ENCODE measurements at places on chromosomes 11 and 22.

DNA sequence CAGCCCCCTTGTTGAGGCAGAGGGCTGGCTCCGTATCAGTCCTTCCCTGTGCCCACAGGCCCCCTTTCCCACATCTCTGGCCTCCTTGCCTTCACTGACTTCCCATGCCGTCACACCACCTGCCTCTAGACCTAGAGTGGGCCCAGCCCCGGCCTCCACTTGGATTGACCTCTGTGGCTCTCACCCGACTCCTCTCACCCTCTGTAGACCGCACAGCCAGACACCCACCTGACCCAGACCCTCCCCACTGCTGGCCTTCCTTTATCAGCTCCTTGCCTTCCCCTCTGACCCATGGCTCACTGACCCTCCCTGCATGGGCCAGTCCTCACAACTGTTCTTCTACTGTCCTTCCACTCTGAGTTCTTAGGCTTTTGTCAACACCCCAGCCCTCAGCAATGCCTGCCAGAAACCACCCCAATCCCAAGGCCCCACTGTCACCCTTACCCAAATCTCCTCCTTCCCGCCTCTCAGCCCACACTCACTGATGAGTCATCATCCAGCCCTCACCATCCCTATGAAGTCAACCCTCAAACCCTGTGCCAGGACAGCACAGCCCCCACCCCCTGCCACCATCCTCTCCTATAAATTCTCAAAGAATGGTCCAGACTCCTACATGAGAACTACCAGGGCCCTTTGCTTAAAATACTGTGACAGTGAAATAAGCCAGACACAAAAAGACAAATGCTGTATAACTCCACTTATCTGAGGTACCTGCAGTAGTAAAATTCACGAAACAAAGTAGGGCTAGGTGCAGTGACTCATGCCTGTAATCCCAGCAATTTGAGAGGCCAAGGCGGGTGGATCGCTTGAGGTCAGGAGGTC is 53.4 kb downstream of the SCGB1A1 start:
- no peak for DNase-seq

DNA sequence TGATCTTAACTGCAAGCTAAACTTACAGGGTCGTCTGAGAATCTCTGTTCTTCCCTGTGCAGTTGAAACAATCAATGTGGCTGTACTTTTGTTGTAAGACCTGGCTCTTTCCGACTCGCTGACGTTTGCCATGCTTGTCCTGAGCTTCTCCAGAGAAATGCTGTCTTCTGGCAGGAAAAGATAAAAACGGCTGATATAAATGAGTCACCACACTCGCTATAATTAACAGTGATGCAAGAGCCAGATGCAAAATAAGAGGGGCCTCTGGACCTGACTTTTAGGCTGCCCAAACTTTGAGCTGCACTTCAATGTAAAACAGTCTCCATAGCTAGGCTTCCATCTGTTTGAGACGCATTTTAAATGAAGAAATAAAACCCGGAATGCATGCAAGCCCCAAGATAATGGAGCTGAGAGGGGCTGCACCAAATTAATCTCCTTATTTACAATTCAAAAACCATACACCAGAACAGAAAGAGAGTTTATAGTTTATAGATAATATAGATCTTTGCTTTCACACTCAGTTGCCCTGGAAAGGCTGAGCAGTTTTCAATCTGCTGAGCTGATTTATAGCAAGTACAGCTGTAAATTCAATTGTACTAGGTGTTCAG is 48.5 kb downstream of the WT1 start:
- peak; percentile 89 for DNase-seq

DNA sequence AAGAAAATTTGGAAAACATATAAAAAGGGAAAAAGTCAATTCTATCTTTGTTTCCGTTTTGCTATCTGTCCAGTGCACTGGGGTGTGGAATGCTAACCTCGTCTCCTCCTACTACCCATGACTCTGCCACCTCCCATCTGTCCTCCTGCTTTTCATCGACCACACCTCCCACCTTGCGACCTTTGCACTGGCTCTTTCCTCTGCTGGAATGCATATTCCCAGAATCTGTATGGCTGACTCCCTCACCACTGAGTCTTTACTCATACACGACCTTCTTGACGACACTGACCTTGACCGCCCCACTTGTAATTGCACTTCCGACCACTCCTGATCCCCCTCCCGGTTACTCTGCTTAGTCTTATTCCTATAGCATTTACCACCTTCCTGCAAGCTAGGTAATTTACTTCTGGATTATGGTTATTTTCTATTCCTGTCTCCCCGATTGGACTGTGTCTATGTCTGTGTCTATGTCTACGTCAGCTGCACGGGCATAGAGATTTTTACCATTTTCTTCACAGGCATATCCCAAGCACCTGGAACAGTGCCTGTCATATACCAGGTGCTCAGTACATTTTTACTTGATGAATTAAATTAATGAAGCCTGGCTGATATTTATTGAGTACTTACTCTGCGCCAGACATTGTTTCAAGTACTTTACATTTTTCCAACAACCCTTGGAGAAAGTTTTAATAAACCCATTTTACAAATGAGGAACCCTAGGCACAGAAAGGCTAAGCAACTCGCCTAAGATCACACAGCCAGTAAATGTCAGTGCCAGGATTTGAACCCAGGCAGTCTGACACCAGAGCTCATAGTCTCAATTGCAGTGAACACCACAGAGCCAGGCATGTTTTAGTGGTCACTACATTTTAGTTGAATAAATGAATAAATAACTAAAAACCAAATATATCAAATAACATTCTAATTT is 89.3 kb upstream of the SLC22A12 start:
- no peak for DNase-seq

- no peak for DNase-seq
These were observed 166.4 kb downstream of the KIRREL3 start for GRCh38 chr11:126834149-126834548.

GRCh38 chr11:12723421-12724300 is 49.4 kb downstream of the TEAD1 start:
- DNase-seq: no peak
